ENCODE measurements at places on chromosomes 16 and 17. TPM values are rescaled to one million over a fixed set of nuclear protein-coding genes. Genes with fewer than 3 reads are reported as not detected.
A peak's percentile ranks its signal among the peaks of the same experiment; 100 is the strongest.

GRCh38 chr16:10622036-10622921, 41.9 kb upstream of the EMP2 start:
- H3K27me3 ChIP-seq: peaks cover 2% of the 10 kb centered on the region
- DNase-seq: no peak
- no peaks in the 10 kb centered on the region for H3K36me3 ChIP-seq
- no peak overlapping the region for H3K4me3 ChIP-seq
- no peak overlapping the region for H3K27ac ChIP-seq

- peaks cover 12% of the 10 kb centered on the region for H3K4me1 ChIP-seq
- no peaks in the 10 kb centered on the region for H3K36me3 ChIP-seq
- peak overlapping the region; percentile 40 for H3K4me3 ChIP-seq
- H3K27ac ChIP-seq: no peak overlapping the region
These were observed 79.8 kb upstream of the TBC1D3K start for GRCh38 chr17:37844158-37844976.

- peaks cover 21% of the 10 kb centered on the region for H3K36me3 ChIP-seq
- no peak for DNase-seq
- H3K27ac ChIP-seq: no peak overlapping the region
These were observed 3.2 kb downstream of the MAP1LC3B start for GRCh38 chr16:87395181-87395842.

Gene C16orf92
- not detected for total RNA-seq

- DNase-seq: no peak
- H3K36me3 ChIP-seq: no peaks in the 10 kb centered on the region
- no peak overlapping the region for H3K27ac ChIP-seq
- H3K27me3 ChIP-seq: no peaks in the 10 kb centered on the region
- H3K4me3 ChIP-seq: no peak overlapping the region
- H3K4me1 ChIP-seq: no peaks in the 10 kb centered on the region
These were observed 134.5 kb downstream of the CDH8 start for GRCh38 chr16:61901689-61902088.

DNA sequence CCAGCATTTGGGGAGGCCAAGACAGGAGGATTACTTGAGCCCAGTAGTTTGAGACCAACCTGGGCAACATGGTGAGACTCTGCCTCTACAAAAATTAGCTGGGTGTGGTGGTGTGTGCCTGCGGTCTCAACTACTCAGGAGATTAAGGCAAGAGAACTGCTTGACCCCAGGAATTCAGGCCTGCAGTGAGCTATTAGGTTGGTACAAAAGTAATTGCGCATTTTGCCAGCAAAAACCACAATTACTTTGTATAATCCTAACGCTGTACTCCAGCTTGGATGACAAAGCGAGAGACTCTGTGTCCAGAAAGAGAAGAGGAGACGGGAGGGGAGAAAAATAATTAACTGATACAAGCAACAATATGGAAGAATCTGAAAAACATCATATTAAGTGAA, 32.7 kb downstream of the YWHAE start:
- H3K27me3 ChIP-seq: no peaks in the 10 kb centered on the region
- no peak overlapping the region for H3K4me3 ChIP-seq
- DNase-seq: no peak

Gene KIF19
- 0.81 TPM for total RNA-seq

GRCh38 chr16:17018585-17018939, 452.2 kb downstream of the XYLT1 start:
- H3K27me3 ChIP-seq: no peaks in the 10 kb centered on the region
- H3K4me1 ChIP-seq: peaks cover 4% of the 10 kb centered on the region
- no peak overlapping the region for H3K4me3 ChIP-seq
- DNase-seq: no peak

Gene C16orf46
- 0.55 TPM for total RNA-seq

Gene CES3
- total RNA-seq: 1.1 TPM

DNA sequence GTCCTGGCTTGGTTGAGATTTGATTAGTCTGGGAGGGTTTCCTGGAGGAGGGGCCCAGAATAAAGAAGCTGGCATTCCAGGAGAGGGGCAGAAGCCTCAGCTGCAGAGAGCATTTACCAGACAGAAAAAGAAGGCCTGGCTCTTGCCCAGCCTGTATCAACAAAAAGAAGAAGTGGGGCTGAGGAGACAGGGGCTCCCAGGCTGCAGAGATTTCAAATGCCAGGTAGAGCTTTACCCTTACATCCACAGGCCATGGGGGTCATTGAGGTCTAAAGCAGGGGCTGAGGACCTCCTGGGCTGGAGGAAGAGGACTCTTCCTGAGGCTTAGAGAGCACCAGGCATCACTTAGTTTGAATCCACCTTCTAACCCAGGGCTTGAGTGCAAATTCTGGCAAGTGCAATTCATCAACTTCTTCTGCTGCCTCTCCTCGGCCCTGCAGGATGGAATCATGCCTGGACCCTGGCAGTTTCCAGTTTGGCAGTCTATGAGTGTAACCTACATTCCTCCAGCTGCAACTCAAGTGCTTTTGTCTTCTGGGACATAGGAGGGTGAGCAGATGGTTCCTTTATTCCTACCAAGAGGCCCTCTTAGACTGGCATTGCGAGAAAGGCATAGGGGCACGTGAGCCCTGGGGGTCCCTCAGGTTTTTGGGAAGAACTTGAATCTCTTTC, 15.3 kb downstream of the CA7 start:
- DNase-seq: no peak
- no peaks in the 10 kb centered on the region for H3K4me1 ChIP-seq
- H3K4me3 ChIP-seq: no peak overlapping the region
- H3K27ac ChIP-seq: no peak overlapping the region
- no peaks in the 10 kb centered on the region for H3K36me3 ChIP-seq

- H3K4me3 ChIP-seq: no peak overlapping the region
- no peaks in the 10 kb centered on the region for H3K36me3 ChIP-seq
- no peak overlapping the region for H3K27ac ChIP-seq
These were observed 692.5 kb downstream of the TOX3 start for GRCh38 chr16:51854401-51854951.

Gene KRT34
- not detected for total RNA-seq

- H3K4me1 ChIP-seq: no peaks in the 10 kb centered on the region
- H3K27ac ChIP-seq: no peak overlapping the region
- H3K4me3 ChIP-seq: no peak overlapping the region
- no peak for DNase-seq
These were observed 84.9 kb downstream of the AMFR start for GRCh38 chr16:56340416-56340815.

GRCh38 chr17:82287868-82288801, 14.6 kb upstream of the CSNK1D start:
- no peak for DNase-seq
- peaks cover 17% of the 10 kb centered on the region for H3K4me1 ChIP-seq
- no peak overlapping the region for H3K27ac ChIP-seq
- no peaks in the 10 kb centered on the region for H3K36me3 ChIP-seq

Gene SULT1A1
- 14.4 TPM for total RNA-seq

Data from CD4-positive, alpha-beta T cell (primary cell).